HFF-Myc (cell line): ENCODE measurements at places on chromosomes 5 and 9.

DNA sequence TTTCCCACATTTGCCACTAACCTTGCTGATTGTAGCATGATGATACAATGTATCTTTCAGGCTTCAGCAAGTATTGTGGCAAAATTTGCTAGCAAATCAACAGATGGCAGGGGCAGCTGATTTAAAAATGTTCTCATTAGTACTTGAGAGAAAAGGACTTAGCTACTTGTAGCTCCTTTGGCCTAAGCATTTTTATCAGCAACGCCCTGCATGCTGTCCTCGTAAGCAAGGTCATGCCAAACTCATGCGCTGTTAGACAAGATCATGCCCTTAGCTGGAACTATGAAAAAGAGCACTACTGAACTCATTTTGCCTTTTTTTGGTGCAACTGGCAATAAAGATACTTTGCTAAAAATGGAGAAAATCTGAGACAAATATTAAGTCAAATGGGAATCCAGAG, 197.1 kb downstream of the ICE1 start:
- DNase-seq = no peak

- peak; percentile 4 for DNase-seq
These were observed 102.5 kb upstream of the GABRP start for GRCh38 chr5:170681013-170681433.

GRCh38 chr5:157290156-157290980, 24.4 kb downstream of the CYFIP2 start:
- DNase-seq = no peak

- DNase-seq = no peak
These were observed 25.1 kb downstream of the ARHGAP26 start for GRCh38 chr5:142795251-142795650.

DNA sequence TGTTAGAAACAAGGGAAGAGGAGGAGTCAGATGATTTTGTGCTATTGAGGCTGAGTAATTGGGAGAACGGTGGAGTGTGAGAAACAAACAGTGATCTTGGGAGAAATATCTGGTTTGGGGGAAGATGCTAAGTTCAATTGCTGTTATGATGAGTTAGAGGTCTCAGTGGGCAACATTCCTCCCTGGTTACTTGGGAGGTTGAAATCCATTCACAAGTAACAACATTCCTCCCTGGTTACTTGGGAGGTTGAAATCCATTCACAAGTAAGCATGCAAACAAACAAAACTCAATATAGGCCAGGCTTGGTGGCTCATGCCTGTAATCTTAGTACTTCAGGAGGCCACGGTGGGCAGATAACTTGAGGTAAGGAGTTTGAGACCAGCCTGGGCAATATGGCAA, 38.7 kb downstream of the AGXT2 start:
- no peak for DNase-seq

GRCh38 chr5:172005708-172006320, 624 bp downstream of the FBXW11 start:
- DNase-seq = no peak

DNA sequence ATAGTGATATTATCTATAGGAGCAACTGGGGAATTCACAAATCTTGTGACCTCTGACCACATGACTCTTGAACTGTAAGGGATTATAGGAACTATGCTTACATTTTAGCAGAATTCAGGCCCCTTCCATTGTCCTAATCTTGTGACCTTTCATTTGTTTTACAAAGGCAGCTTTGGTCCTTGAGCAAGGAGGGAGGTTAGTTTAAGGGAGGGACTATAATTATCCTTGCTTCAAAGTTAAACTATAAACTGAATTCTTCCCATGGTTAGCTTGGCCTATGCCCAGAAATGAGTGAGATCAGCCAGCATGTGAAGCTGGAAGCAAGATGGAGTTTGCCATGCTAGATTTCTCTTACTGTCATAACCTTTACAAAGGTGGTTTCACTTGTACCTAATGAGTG, 51.2 kb downstream of the TARS1 start:
- DNase-seq = no peak

GRCh38 chr5:56270058-56270457, 36.9 kb upstream of the ANKRD55 start:
- no peak for DNase-seq

GRCh38 chr5:91487420-91487819, 104.3 kb upstream of the ARRDC3 start:
- DNase-seq = no peak

DNA sequence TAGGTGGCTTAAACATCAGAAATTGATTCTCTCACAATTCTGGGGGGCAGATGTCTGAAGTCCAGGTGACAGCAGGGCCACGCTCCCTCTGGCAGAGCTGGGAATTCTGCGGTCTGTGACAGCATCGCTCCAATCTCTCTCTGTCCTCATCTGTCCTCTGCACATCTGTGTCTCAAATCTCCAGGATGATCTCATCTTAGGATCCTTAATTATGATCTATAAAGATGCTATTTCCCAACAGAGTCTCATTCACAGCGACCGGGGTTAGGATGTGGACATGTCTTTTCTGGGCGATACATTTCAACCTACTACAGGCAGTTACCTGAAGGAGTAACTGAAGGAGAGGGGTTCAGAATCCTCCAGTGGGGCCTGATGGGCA, 31.4 kb downstream of the ANKRD33B start:
- no peak for DNase-seq

DNA sequence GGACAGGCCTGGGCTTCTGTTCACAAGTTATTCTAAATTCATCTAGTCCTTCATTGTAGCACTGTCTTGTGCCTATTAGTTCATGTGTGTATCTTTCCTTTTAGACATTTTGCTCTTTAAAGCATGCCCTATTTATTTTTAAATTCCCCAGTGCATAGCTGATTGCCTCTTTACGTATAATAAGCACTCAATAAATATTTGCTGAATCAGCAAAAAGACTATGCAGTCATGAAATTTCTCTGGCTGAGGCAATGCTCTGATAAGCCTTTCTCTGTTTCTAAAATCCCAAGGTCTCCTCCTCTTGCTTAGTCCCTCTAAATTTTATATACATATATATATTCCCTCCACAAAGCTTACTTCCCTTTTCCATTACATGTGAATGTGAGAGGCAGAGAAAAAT, 315.9 kb upstream of the PCSK5 start:
- no peak for DNase-seq

- no peak for DNase-seq
These were observed 10.2 kb downstream of the MVB12B start for GRCh38 chr9:126336736-126337325.

DNA sequence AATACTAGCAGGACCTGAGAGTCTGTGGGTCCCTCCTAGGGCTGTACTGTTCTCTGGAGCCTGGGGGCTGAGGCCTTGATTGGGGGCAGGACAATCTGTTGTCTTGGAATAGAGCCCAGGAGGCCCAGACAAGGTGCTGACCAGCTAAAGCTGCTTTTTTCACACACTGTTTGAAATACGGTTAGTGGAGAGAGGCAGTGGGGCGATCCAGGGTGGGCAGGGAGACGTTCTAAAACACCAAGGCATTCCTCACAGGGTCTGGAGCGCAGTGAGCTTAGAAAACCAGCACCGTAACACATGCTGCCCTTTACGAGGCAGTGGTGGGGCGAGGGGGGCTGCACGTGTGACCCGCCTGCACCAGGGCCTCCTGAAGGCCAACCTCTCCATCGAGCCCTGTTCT, 55.1 kb downstream of the EHMT1 start:
- no peak for DNase-seq

GRCh38 chr5:107157809-107158208, 512.9 kb downstream of the EFNA5 start:
- no peak for DNase-seq

DNA sequence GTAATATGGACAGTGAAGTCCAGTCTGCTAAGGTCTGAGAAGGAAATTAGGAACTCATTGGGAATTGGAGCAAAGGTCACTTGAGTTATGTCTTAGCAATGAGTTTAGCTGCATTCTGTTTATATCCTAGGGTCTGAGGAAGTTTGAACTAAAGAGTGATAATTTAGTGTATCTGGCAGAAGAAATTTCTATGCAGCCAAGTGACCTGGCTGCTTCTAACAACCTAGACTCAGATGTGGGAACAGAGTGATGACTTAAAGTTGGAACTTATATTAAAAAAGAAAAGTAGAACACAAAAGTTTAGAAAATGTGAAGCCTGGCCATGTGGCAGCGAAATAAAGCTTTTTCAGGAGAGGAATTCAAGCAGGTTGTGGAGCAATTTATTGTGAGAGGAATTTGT, 106.2 kb downstream of the PRDM9 start:
- DNase-seq = no peak

GRCh38 chr5:55324006-55324405, 16.2 kb downstream of the MTREX start:
- no peak for DNase-seq

GRCh38 chr5:111730659-111731382, 26.2 kb downstream of the NREP start:
- no peak for DNase-seq

DNA sequence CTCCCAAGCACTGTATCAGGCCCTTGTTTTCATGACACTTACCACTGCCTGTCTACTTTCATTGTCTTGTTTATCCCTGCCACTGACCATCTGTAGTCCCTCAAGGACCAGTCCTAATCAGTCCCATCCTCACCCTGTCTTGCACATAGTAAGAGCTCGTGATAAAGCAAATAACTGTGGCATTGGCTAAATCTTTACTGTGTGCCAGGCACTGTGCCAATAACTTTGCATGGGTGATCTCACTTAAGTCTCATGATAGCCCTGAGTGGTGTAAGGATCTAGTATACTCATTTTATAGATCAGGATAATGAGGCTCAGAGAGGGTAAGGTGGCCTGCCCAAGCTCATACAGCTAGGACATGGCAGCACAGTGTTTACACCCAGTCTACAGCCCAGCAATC, 5.6 kb downstream of the CDX1 start:
- no peak for DNase-seq

DNA sequence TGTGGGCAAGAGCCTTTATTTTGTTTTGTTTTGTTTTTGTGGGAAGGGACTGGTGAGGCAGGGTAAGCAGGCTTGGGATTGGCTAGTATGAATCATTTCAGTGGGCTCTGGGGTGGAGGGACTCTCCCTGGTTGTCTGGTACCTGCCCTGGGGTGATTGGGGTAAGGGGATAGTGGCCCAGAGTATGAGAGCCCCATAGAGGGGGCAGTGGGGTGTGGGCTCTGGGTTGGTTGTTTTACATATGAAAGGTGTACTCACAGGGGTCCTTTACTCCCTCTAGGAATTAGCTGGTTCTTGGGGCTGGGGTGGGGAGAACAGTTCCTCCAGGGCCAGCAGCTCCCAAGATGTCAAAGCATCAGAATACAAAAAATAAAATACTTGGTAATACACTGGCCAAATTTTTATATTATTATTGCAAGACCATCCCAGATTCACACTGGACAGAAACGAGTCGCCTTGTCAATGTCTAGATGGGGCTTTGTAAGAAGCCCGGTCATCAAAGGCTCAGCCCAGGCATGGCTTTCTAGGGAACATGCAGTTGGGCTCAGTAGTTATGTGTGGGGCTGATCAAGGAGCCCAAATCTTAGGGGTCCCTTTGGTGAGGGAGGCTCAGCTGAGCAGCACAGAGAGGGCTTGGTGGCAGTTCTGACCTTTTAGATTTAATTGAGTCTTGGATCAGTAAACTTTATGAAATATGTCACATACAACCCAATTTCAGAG, 190.5 kb downstream of the NXNL2 start:
- DNase-seq = no peak

GRCh38 chr5:105619725-105620124, 2051.0 kb downstream of the EFNA5 start:
- no peak for DNase-seq

DNA sequence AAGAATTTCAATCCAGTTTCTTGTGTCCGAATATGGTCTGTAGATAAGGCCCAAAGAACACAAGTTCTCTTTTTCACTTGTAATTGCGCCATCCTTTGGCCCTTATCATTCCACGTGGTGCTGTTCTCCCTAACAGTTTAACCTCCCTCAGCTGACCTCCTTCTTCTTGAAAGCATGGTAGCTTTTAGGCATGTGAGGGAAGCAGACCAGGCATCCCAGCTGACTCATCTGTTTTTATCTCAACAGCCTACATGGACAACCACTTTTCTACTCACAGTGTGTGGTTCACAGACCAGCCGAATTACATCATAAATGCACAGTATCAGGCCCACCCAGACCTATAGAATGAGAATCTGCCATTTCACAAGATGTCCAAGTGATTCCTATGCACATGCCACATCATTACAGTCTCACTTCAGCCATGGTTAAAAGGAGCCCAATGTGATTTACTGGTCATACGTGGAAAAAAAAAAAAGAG, 26.9 kb upstream of the PLIN2 start:
- no peak for DNase-seq

DNA sequence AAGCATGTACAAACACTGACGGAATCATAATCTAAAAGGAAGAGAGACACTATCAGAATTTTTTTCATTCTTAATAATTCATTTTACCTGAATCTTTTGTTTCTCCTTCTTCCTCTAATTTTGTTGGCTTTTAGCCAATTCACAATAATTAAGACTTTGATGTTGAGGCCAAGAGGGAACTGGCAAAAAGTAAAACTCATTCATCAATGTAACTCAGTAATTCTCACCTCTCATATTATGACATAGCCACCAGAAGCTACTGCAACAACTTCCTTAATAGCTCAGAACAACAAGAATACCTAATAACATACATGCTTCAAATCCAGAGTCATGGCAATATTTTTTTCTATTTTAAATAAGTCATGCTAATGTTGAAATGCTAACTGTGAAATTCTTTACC, 64.5 kb downstream of the MCTP1 start:
- DNase-seq = no peak

DNA sequence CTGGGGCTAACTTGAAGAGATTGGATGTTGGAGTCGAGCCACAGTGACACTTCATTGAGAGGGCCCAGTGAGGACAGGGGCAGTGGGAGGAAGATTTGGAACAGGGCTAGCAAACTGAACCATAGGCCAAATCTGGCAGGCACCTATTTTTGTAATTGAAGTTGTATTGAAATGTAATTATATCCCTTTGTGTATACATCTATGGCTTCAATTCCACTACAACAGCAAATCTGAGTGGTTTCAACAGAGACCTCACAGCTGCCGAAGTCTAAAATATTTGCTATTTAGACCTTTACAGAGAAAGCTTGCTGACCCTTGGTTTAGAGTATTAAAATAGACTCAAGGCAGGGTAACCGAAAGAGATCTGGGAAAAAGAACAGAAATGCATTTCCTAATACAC, 4.7 kb upstream of the TNFSF8 start:
- DNase-seq = no peak

- no peak for DNase-seq
These were observed 171.4 kb downstream of the SH3GL2 start for GRCh38 chr9:17750269-17750668.
